ENCODE measurements at places on chromosomes 6 and 20.

DNA sequence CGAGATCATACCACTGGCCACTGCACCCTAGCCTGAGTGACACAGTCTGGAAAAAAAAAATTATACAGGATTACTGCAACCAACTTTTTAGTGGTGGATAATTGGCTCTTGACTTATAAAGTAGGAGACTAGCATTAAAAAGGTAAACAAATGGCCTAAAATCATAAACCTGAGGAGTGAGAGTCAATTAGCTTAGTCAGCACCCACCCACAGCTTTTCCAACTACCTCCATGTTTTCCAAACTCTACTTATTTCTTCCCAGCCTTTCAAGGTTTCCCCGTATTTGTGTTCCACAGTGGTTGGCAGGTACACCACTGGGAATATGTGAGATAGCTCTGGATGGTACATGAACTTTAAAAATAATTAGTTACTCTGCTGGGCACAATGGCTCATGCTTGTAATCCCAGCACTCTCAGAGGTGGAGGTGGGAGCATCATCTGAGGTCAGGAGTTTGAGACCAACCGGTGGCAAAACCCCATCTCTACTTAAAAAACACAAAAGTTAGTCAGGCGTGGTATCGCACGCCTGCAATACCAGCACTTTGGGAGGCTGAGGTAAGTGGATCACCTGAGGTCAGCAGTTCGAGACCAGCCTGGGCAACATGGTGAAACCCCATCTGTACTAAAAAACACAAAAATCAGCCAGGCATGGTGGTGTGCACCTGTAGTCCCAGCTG, 6.7 kb downstream of the CYP24A1 start:
- DNase-seq = no peak

- no peak for DNase-seq
Observed at GRCh38 chr6:81456416-81456815, 296.1 kb downstream of the TENT5A start.

DNA sequence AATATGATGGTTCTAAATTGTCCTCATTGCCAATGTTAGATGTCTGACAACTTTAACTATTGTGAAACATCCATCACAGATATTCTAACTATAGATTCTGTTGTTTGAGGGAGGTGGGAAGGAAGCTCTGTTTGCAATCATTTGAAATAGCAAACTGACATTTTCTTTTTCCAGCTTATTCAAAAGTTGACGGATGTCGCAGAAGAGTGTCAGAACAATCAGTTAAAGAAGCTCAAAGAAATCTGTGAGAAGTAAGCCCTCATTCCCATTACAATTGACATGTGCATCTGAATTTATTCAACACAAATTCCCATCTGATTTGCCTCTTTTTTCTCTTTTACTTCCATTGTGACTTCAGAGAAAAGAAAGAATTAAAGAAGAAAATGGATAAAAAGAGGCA, 280.6 kb upstream of the PLCB4 start:
- DNase-seq = no peak

DNA sequence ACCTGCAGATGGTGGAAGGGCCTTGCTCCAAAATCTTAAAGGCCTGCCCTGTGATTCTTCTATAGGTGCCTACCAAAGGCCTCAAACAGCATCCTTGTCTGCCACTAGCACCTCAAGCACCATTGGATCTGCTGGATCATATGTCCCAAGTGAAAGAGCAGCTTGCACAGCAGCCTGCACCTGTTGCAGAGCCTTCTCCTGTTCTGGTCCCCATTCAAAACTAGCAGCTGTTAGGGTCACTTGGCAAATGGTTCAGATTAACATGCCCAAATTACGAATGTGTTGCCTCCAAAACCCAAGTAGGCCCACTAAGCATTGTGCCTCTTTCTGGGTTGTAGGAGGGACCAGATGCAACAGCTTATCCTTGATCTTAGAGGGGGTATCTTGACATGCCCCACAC, 99.6 kb upstream of the F13A1 start:
- DNase-seq = no peak

- DNase-seq = peak; percentile 41
Observed at GRCh38 chr20:62303340-62304226, 786 bp downstream of the ADRM1 start.

GRCh38 chr6:6717953-6718352, 129.4 kb downstream of the LY86 start:
- peak; percentile 90 for DNase-seq

DNA sequence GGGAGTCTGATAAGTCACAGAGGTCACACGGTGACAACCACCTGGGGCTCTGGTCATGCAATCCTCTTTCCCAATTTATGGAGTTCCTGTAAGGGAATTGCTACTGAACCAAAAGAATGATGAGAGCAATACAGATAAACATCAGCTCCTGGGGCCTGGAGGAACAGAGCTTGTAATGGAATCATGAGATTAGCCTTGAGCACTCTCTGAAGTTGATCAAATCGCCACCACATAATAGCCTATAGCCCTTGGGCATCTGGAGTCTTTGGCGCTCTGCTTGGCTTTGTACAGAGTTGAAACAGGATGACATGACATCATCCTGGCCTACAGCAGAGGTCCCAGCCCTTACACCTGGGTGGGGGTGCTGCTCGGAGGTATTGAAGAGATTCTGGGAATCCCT, 154.3 kb upstream of the DTNBP1 start:
- DNase-seq = no peak

GRCh38 chr20:38113401-38114325, 51.4 kb downstream of the TGM2 start:
- peak; percentile 17 for DNase-seq

- DNase-seq = no peak
Observed at GRCh38 chr20:2538931-2539720, 2.8 kb downstream of the TMC2 start.

- peak; percentile 39 for DNase-seq
Observed at GRCh38 chr6:43669050-43669921, 18.3 kb downstream of the MRPS18A start.

DNA sequence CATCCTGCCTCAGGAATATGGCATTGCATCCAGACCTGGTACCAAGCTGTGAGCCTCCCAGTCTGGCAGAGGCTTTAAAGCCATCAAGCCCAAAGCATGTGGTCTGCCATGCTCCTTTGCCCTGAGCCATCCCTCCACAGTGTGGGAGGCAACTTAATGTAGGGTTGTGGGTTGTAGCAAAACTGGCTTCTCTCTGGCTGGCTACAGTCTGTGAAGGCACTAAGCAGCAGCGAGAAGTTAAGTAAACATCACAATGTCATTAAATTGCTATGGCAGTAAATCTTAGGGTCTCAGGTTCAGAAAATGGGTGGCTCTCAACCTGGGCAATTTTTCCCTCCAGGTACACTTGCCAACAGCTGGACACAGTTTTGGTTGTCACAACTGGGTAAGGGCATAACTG, 472.9 kb downstream of the PREX1 start:
- no peak for DNase-seq

DNA sequence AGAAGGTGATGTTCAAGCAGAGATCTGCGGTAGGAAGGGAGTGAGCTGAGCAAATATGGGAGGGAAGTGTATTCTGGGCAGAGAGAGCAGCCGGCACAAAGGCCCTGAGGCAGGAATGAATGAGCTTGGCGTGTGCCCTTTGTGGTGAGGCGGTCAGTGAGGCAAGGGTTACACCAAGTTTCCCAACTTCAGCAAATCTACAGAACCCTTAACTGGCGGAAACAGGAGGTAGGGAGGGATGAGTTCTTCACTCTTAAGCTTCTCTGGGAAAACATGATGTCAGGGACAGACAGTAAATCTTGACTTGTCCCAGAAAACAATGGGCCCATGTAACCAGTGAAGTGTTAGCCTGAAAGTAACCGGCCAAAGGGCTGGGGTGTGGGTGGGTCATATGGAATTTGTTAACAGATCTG, 97.1 kb upstream of the PTPN1 start:
- peak; percentile 49 for DNase-seq

GRCh38 chr20:36267605-36268381, 31.5 kb downstream of the AAR2 start:
- DNase-seq = no peak

DNA sequence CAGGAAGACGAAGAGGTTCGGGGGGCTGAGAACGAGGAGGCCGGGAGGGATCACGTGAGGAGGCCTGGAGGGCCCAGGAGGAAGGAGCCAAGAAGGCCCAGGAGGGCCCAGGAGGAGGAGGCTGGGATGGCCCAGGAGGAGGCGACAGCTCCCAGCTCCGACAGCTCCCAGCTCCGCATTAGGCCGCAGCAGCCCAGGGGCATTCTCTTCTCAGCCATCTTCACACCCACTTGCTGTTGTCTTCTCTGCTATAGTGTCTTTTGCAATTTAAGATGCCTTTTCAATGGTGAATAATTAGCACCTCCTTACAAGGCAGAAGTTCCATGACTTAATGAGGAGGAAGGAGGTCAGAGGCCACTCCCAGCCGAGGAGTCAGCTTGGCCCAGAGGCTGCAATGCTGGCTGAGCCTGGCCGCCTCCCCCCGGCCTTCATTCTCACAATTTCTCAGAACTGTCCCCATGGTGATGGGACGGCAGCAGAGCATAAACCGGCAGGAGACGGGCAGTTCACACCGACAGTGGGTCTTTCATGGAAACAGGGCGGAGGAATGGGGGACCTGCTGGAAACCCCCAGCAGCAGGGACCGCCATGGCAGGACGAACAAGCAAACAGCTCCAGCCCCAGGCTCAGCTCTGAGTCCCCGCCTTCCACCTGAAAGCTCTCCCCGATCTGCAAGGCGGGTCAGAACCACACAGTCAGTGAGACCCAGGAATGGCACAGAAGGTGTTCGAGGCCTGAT, 45.1 kb downstream of the WDR27 start:
- DNase-seq = no peak

DNA sequence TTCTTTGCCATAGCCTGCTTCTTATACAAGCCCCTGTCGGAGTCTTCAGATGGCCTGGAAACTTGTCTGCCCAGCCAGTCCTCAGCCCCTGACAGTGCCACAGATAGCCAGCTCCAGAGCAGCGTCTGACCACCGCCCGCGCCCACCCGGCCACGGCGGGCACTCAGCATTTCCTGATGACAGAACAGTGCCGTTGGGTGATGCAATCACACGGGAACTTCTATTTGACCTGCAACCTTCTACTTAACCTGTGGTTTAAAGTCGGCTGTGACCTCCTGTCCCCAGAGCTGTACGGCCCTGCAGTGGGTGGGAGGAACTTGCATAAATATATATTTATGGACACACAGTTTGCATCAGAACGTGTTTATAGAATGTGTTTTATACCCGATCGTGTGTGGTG, 29.5 kb downstream of the SLCO4A1 start:
- DNase-seq = no peak

DNA sequence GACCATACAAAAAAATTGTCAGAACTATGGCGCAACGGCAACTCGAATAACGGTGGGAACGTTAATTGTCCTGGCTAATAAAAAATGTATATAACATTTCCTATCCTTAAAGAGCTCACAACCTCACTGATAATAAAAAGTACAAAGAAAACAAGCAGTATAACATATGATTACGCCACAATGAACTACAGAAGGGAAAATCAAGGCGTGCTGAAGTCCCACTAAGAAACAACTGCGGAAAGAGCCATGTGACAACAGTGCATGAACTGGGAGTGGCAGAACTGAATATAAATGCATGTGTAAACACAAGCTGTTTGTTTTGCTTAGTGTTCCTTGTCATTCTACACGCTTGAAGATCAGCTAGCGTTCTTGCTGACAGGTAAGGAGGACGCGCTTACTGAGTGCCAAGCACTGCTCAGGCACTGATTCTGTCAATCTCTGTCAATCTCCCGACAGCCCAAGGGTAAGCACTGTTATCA, 466 bp upstream of the PSMB1 start:
- DNase-seq = no peak

DNA sequence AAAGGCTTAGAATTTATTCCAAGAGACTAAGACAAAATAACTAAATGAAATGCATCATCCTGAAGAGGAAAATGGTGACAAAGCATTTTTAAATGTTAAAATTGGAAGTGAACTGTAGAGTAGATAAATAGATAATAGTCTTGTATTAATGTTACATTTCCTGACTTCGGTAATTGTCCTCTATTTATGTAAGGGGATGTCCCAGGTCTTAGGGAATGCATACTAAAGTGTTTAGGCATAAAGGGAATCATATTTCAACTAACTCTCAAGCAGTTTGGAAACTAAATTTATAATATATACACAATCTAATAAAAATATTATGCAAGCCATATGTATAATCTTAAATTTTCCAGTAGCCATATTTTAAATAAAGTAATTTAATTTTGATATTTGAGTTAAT, 159.3 kb downstream of the WDR27 start:
- no peak for DNase-seq

- no peak for DNase-seq
Observed at GRCh38 chr6:154567695-154568220, 57.3 kb upstream of the CNKSR3 start.

DNA sequence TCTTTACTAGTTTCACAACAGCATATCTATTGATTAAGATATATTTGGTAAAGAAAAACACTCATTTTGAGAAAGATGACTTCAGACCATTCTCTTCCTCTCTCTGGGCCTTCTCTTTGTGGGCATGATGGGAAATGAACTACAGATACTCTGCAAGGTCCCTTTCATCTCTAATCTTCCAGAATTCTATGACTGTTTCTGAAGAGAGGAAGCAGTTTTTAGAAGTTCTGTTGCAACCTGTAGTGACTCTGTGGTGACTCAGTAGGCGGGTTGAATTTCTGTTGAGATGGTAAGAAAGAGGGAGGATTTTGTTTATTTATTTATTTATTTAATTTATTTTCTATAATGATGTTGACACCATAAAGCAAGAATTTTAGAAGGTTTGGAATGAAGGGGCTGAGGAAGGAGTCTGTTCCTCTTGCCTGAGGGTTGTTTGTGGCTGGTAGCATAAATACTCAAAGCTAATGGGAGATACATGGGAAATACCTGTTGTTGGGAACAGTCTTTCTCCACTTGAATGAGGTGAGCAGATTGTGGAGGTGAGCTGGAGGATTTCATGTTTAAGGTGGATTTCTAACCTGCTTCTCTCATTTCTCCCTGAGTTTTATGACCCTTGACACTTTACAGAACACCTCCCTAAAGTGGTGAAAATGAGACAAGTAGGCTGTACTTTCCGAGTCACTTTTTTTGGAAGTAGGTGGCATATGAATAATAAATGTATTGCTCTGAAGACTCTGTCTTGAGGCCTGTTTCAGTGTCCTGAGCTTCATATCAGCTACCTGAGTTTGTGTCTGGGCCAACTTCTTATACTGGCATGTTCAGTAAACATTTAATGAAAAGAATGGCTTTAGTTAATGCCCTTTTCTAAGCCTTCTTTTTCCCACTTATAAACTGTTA, 15.0 kb downstream of the ACSS2 start:
- peak; percentile 94 for DNase-seq

- DNase-seq = no peak
Observed at GRCh38 chr6:144248003-144248402, 37.1 kb upstream of the UTRN start.

- DNase-seq = no peak
Observed at GRCh38 chr6:128032042-128032441, 131.2 kb upstream of the THEMIS start.

Data from epithelial cell of esophagus (primary cell).